ENCODE measurements at places on chromosomes 13 and 19.

DNA sequence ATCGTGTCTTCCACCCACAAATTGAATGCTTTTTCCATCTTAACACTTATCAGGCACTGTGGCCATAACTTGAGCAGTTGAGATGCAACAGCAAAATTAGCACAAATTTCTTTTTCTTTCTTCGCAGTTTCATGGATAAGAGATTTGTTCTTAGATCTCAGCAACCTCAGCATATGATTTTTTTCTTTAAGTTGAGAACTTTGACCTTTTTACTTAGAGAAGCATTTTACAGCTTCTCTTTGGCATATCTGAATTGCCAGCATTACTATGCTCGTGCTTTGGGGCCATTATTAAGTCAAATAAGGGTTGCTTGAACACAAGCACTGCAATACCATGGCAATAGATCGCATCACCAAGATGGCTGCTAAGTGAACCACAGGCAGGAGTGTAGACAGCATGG lies 16.1 kb downstream of the USPL1 start:
- no peak for DNase-seq

GRCh38 chr19:18183529-18183928 lies 9.5 kb upstream of the MPV17L2 start:
- no peak for DNase-seq

GRCh38 chr13:109971456-109972090 lies 185.2 kb upstream of the IRS2 start:
- DNase-seq: no peak

DNA sequence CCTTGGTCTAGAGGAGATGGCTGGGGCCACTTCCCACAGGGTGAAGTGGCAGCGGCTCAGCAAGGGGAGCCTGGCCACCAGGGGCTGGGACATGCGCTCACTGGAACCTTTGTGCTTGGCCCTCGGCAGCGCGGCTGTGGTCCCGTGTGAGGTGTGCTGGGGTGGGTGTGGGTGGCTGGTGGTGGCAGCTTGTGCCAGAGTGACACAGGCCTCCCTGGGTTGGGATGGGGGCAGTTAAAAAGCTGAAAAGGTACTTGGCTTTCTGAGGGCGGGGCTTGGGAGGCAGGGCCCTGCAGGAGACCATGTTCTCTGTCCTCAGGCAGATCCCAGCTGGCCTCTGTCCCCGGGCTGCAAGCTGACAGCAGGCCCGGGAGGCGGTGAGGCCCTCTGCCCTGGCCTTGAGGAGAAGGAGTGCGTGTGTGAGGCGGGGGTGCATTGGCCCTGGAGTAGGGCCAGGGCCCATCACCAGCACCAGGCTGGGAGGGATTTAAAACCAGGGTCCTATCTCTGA lies 17.3 kb downstream of the MPND start:
- DNase-seq: no peak

- DNase-seq: no peak
These were observed 47.5 kb upstream of the GSX1 start for GRCh38 chr13:27744801-27745200.

GRCh38 chr19:13020002-13020414 lies 24.7 kb downstream of the NFIX start:
- DNase-seq: no peak

GRCh38 chr13:44278166-44278565 lies 95.5 kb upstream of the SERP2 start:
- DNase-seq: no peak

DNA sequence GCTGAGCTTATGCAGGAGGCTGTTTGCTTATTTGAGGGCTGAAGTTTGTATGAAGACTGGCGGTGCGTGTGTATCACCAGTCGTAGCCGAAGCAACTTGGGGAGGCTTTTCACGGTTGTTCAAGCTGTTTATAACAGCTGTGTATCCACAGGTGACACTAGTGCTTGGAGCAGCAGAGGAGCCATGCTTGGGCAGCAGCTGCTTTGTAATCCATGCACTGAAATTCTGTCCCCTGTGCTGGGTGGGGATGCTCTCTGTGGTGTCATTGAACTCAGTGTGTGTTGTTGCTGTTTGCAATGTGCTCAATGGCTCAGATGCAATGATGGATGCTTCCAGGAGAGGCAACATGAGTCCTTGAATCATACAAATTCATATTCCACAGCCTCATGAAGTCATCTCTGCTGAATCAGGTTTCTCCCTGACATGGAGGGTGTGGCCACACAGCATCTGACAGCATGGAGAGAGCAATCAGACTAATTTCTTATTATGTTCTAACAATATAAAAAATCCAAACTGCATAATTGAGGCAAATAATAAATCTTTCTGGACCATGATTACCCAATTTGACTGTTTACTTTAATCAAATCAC lies 18.8 kb upstream of the GTF3A start:
- no peak for DNase-seq

DNA sequence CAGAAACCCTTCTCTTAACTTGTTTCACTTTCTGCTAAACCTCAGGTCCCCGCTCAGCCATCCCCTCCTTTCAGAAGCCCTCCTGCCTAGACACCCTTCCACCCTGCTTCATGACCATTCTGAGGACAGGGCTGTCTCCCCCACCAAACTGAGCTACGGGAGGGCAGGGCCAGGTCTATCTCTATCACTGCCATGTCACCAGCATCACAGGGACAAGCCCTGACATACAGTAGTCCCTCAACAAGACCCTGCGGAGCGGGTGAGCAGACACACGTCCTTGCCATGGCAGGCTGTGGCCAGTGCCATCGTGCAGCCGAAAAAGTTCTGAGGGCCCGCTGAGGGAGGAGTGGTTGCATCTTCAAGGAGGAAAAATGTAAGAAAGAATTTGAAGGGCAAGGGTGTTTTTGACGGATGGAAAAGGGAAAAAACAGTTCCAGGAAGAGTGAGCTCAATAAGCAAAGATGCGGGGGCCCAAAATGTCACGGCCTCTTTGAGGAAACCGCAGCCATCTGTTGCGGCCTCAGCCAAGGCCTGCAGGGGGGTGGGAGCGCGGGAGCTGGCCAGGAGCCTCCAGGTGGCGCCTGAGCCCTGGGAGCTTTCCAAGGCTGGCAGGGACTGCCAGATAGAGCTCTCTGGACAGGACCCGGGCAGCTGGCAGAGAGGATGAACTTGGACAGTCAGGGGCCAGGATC lies 8.1 kb downstream of the PTGIR start:
- peak; percentile 52 for DNase-seq
